ENCODE measurements at places on chromosomes 16 and 17. TPM values are rescaled to one million over a fixed set of nuclear protein-coding genes. Genes with fewer than 3 reads are reported as not detected.

TRPV3 gene
- total RNA-seq: 1.0 TPM

RBFOX1 gene
- 27.1 TPM for total RNA-seq

SCRN2 gene
- total RNA-seq: 32.1 TPM

MEFV gene
- total RNA-seq: 1.00 TPM

PLK1 gene
- 0.54 TPM for total RNA-seq

PLCG2 gene
- total RNA-seq: 8.5 TPM

CCL16 gene
- not detected for total RNA-seq

ADAD2 gene
- total RNA-seq: 0.24 TPM

PERCC1 gene
- total RNA-seq: not detected

NXPH3 gene
- total RNA-seq: 4.4 TPM

CD79B gene
- 2.7 TPM for total RNA-seq

RNF227 gene
- 1.00 TPM for total RNA-seq

KRTAP4-9 gene
- total RNA-seq: not detected

ACSM2A gene
- total RNA-seq: not detected

GAS2L2 gene
- total RNA-seq: 0.08 TPM

CMTM1 gene
- 1.3 TPM for total RNA-seq

CIITA gene
- 7.2 TPM for total RNA-seq

PGAP6 gene
- 42.8 TPM for total RNA-seq

KCNJ2 gene
- total RNA-seq: 33.5 TPM

DOC2A gene
- total RNA-seq: 0.38 TPM

TMEM100 gene
- 5.2 TPM for total RNA-seq

GPR142 gene
- total RNA-seq: 0.16 TPM

SOX8 gene
- 1.8 TPM for total RNA-seq

MRPL58 gene
- 39.3 TPM for total RNA-seq

GNGT2 gene
- 1.2 TPM for total RNA-seq

TCF25 gene
- 106 TPM for total RNA-seq

SGCA gene
- 159 TPM for total RNA-seq

OR4D1 gene
- not detected for total RNA-seq

FOXN1 gene
- not detected for total RNA-seq

MYCBPAP gene
- total RNA-seq: 0.13 TPM

P3H4 gene
- total RNA-seq: 5.1 TPM

RAPGEFL1 gene
- 7.2 TPM for total RNA-seq

HSD11B2 gene
- 0.27 TPM for total RNA-seq

CDH1 gene
- total RNA-seq: 0.13 TPM

KRT39 gene
- not detected for total RNA-seq

PTX4 gene
- not detected for total RNA-seq

C17orf107 gene
- 0.46 TPM for total RNA-seq

SOST gene
- 0.24 TPM for total RNA-seq

FAM20A gene
- total RNA-seq: 14.7 TPM

TBC1D26 gene
- total RNA-seq: not detected

KRT12 gene
- total RNA-seq: not detected

FNDC8 gene
- not detected for total RNA-seq

KCNJ16 gene
- not detected for total RNA-seq

SYNGR2 gene
- total RNA-seq: 116 TPM

CACNG5 gene
- not detected for total RNA-seq

CLEC18C gene
- 0.11 TPM for total RNA-seq

IL32 gene
- 32.3 TPM for total RNA-seq

ITGAL gene
- total RNA-seq: 2.9 TPM

AARS1 gene
- 57.2 TPM for total RNA-seq

WNT9B gene
- total RNA-seq: 0.62 TPM

CCL22 gene
- total RNA-seq: not detected

PRSS33 gene
- total RNA-seq: not detected

CALB2 gene
- 0.70 TPM for total RNA-seq

GALK1 gene
- 11.5 TPM for total RNA-seq
